ENCODE measurements at places on chromosomes 3 and 15. TPM values are rescaled to one million over a fixed set of nuclear protein-coding genes. Genes with fewer than 3 reads are reported as not detected.

NLGN1 gene
- not detected for total RNA-seq

ERC2 gene
- not detected for total RNA-seq

ARHGAP11A gene
- 155 TPM for total RNA-seq

CCR9 gene
- 0.08 TPM for total RNA-seq

ROPN1 gene
- total RNA-seq, result not detected

ATP10A gene
- 58.9 TPM for total RNA-seq

CNTN4 gene
- total RNA-seq, result not detected

SHC4 gene
- 0.65 TPM for total RNA-seq

- H3K4me3 ChIP-seq, result no peak overlapping the region
- no peaks in the 10 kb centered on the region for H3K27me3 ChIP-seq
- H3K27ac ChIP-seq, result no peak overlapping the region
- H3K36me3 ChIP-seq, result no peaks in the 10 kb centered on the region
- DNase-seq, result no peak
Measured at GRCh38 chr3:40108643-40109042, 200.9 kb upstream of the EIF1B start.

DNA sequence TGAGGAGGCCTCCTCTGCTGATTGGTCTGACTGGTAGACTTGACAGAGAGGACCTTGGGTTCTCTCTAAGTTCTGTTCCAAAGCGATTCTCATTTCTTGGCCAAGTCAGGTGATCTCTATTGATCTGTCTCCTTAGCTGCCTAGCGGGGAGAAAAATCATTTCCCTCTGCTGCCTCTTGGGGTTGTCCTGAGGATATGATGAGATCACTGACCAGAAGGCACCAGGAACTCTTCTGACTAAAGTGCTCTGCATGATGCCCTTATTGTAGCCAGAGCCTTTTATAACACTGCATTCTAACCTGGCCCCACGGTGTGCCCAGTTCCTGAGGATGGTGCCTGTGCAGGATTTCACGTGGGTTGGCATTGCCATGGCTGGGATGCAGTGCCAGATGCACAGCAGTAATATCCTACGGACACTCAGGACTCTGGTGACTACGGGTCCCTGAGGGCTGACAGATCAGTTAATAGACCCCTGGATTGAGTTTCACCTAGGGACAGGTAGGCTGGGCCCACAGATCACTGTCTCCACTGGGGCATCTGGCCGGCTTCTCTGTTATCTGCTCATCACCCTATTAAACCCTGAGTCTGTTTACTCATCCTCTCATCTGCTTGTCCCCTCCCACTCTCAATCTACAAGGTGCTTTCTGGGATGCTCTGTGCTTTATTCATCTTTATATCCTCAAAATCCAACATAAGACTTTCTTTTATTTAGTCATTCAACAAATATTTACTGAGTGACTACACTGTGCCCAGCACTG is 3.9 kb upstream of the HEG1 start:
- H3K4me3 ChIP-seq, result no peak overlapping the region
- H3K4me1 ChIP-seq, result peaks cover 23% of the 10 kb centered on the region
- DNase-seq, result no peak
- H3K27ac ChIP-seq, result no peak overlapping the region
- peaks cover 42% of the 10 kb centered on the region for H3K27me3 ChIP-seq
- H3K36me3 ChIP-seq, result peaks cover under 1% of the 10 kb centered on the region

DNA sequence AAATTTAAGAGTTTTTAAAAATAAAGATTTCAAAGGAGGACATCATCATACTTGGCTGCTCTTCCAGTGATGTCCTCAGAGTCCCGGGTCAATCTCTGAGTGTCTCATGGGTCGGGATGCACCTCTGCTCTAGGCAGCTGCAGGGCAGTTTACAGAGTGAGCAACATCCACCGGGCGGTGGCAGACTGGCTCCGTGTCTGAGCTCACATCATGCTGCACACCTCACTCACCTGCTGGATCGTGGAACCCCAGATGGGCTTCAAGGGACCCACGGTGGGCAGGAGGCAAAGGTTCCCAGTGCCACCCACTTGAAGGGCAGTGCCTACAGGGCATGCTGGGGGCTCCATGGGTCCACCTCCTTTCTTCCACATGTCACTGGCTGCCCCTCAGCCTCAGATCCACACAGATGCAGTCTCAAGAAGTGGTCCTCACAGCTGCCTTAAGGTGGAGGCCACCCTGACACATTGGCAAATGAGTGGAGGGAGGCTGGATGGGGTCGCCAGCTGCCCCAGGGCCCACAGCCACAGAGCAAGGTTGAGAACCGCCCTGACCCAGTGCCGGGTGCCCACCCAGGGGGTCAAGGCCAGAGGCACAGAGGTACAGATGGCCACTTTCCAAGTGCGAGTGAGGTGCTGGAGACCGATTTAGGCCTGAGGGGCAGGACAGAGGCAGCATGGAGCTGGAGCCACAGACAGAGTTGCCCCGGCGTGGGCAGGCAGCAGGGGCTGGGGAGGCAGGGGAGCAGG is 25.2 kb downstream of the CYFIP1 start:
- DNase-seq, result no peak
- H3K27ac ChIP-seq, result no peak overlapping the region
- peaks cover 3% of the 10 kb centered on the region for H3K4me1 ChIP-seq

DNA sequence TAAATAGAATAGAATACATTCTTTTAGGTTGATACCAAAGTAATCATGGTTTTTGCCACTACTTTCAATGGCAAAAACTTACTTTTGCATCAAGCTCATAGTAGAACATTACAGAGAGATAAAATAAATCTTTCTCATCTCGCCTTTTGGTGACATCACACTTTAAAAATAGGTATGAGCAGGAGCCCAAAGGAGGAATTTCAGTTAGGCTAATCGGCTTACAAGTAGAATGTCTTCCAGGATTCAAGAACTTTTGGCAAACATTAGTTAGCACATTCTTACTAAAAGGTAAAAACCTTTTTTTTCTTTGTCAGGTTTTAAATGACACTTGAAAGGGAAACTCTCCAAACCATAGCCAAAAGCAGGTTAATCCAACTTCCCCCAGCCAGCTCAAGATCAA is 59.7 kb upstream of the CMSS1 start:
- H3K4me3 ChIP-seq, result no peak overlapping the region
- DNase-seq, result no peak
- no peaks in the 10 kb centered on the region for H3K4me1 ChIP-seq
- peaks cover 21% of the 10 kb centered on the region for H3K27me3 ChIP-seq
- no peak overlapping the region for H3K27ac ChIP-seq

- no peaks in the 10 kb centered on the region for H3K4me1 ChIP-seq
Measured at GRCh38 chr15:39508536-39508935, 72.3 kb upstream of the THBS1 start.

DNA sequence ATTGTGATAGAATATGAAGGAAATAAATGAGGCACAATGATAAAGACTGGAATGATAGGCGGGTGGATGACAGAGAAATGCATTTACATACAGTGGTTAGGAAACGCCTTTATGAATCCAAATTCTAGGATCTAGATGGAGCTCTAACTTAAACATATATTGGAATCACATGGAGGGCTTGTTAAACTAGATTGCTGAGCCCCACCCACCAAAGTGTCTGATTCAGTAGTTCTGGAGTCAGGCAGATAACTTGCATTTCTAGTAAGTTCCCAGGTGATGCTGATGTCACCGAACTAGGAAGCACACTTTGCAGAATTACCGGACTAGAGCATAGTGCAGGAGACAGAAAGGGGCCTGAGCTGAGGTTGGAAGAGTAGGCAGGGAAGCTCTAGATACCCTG is 837.2 kb downstream of the FHIT start:
- H3K36me3 ChIP-seq, result no peaks in the 10 kb centered on the region
- H3K4me3 ChIP-seq, result no peak overlapping the region
- H3K4me1 ChIP-seq, result no peaks in the 10 kb centered on the region
- no peak for DNase-seq

GRCh38 chr3:123377243-123377740 is 71.6 kb downstream of the ADCY5 start:
- peaks cover 10% of the 10 kb centered on the region for H3K27me3 ChIP-seq
- no peak overlapping the region for H3K27ac ChIP-seq
- DNase-seq, result no peak
- no peaks in the 10 kb centered on the region for H3K36me3 ChIP-seq
- no peaks in the 10 kb centered on the region for H3K4me1 ChIP-seq

DNA sequence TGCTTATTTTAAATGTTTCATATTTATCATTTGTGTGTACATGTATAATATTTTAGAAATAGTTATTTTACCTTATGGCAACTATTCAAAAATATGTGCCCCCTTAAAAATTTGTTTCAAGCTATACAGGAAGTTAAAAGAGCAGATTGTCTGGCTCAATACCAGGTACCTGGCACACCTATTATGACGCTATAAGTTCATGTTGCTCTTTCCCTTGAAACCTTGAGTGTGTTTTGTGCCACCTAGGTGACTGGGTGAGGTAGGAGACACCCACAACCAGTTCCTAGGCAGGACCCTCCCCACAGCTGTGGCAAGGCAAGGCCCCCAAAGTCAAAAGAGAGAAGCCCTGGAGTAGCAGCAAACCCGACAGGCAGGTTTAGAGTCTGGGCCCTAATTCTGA is 20.6 kb upstream of the NEO1 start:
- H3K27me3 ChIP-seq, result peaks cover 24% of the 10 kb centered on the region
- H3K4me3 ChIP-seq, result no peak overlapping the region
- H3K27ac ChIP-seq, result no peak overlapping the region
- no peak for DNase-seq

GRCh38 chr3:196620161-196620604 is 19.3 kb upstream of the NRROS start:
- DNase-seq, result peak; percentile 51
- peaks cover 4% of the 10 kb centered on the region for H3K36me3 ChIP-seq
- peak overlapping the region; percentile 37 for H3K4me3 ChIP-seq
- no peaks in the 10 kb centered on the region for H3K27me3 ChIP-seq
- H3K4me1 ChIP-seq, result peaks cover 55% of the 10 kb centered on the region

DNA sequence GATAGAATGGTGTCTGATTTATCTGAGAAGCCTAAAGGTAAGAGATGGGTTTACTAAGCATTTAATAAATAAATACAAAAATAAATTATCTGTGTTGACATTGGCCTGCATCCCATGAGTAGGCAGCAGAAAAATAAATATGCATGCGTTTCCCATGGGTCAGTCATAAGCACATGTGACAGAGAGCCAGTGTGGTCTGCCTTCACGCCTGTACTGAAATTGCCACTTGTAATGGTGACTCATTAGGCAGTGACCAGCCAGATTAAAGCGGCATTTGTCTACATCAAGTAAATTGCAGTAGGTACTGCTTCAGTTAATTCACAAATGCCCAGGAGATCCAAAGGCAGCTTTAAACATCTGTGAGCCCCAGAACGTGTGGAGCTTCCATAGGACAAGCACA is 399.6 kb downstream of the NAALADL2 start:
- H3K4me3 ChIP-seq, result no peak overlapping the region
- no peak overlapping the region for H3K27ac ChIP-seq
- H3K36me3 ChIP-seq, result no peaks in the 10 kb centered on the region
- DNase-seq, result no peak
- H3K4me1 ChIP-seq, result no peaks in the 10 kb centered on the region

- H3K27me3 ChIP-seq, result peaks cover 58% of the 10 kb centered on the region
- DNase-seq, result peak; percentile 20
- peaks cover 4% of the 10 kb centered on the region for H3K4me1 ChIP-seq
- peak overlapping the region; percentile 75 for H3K4me3 ChIP-seq
- no peak overlapping the region for H3K27ac ChIP-seq
- H3K36me3 ChIP-seq, result no peaks in the 10 kb centered on the region
Measured at GRCh38 chr3:120449701-120450599, 842 bp downstream of the FSTL1 start.

GRCh38 chr3:186108106-186108940 is 566 bp downstream of the ETV5 start:
- H3K27me3 ChIP-seq, result peaks cover 83% of the 10 kb centered on the region
- no peaks in the 10 kb centered on the region for H3K36me3 ChIP-seq
- DNase-seq, result peak; percentile 41

- no peak for DNase-seq
- H3K4me3 ChIP-seq, result no peak overlapping the region
- no peaks in the 10 kb centered on the region for H3K36me3 ChIP-seq
- H3K27ac ChIP-seq, result no peak overlapping the region
Measured at GRCh38 chr3:130389743-130390478, 44.4 kb downstream of the COL6A5 start.

GRCh38 chr3:121665488-121665887 is 4.8 kb upstream of the HCLS1 start:
- peaks cover 15% of the 10 kb centered on the region for H3K4me1 ChIP-seq
- DNase-seq, result no peak
- no peaks in the 10 kb centered on the region for H3K27me3 ChIP-seq
- H3K27ac ChIP-seq, result no peak overlapping the region

DNA sequence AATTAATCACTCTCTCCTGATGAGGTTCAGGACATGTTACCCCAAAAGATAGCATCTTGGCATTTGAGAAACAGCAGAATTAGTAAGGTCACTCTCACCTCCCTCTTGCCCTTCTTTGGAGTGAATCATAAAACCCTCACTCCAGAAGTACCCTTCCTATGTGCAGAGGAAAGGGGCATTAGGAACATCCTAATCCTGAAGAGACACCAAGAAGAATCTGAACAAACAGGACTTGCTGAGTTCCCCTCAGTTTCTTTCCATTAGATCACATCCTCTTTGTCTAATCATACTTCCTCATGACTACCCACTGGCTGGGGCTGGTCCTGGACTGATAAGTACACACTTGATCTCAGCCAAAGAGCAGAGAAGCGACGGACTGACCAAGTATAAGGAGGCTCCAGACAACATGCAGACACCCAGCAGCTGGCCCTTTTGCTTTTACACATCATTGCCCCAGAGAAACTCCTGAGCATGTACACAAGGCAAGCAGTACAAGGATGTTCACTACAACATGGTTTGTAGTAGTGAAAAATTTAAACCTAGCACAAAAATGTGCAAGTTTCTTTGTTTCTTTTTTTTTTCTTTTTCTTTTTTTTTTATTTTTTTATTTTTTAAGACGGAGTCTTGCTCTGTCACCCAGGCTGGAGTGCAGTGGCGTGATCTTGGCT is 15.0 kb upstream of the TM6SF1 start:
- H3K27me3 ChIP-seq, result peaks cover 23% of the 10 kb centered on the region
- DNase-seq, result no peak
- H3K4me3 ChIP-seq, result no peak overlapping the region
- peaks cover 6% of the 10 kb centered on the region for H3K4me1 ChIP-seq
- peak overlapping the region; percentile 1 for H3K27ac ChIP-seq
- no peaks in the 10 kb centered on the region for H3K36me3 ChIP-seq

DNA sequence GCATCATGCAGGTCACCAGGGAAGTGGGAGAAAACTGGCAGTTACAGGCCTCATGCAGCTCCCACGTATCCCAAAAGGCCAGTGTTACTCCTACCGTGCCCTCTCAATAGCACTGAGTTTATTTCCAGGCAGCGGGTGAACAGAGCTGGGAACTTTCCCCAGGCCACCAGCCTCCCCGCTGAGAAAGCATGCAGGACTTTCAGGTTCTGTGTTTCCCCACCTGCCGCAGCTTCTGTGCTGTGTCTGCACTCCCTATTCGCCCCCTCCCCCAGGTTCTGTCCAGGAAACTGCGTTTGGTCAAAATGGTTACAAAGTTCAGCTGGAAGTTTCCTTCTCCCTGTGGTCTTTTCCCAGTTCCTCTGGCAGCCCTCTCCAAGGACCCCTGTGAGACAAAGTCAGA is 21.4 kb downstream of the NEK11 start:
- H3K27ac ChIP-seq, result peak overlapping the region; percentile 37
- H3K4me1 ChIP-seq, result peaks cover 24% of the 10 kb centered on the region
